ENCODE measurements at places on chromosomes 7 and 10.

DNA sequence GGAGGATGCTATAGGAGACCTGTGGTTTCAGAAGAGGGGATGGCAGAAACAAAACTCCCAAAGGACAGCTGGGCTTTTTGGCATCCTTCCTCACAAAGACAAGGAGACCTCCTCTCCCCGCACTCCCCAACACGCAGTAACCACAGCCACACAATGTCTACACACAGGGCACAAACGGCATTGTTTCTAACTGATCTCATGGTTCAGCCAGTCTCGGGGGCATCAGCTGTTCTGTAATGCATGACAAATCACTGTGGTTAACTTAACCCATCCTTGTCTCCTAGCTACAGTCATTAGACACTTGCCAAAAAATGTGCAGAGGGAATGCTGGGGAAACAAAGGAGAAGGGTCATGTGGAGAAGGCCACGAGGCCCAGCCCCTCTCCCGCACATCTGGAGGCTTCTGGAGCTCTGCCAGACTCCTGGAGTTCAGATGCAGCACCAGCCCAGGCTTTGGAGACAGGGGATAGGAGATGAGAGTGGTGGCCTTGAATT lies 7.6 kb upstream of the ADAMTS14 start:
- DNase-seq, result no peak

GRCh38 chr10:19098803-19099202 lies 50.2 kb downstream of the MALRD1 start:
- DNase-seq, result no peak

DNA sequence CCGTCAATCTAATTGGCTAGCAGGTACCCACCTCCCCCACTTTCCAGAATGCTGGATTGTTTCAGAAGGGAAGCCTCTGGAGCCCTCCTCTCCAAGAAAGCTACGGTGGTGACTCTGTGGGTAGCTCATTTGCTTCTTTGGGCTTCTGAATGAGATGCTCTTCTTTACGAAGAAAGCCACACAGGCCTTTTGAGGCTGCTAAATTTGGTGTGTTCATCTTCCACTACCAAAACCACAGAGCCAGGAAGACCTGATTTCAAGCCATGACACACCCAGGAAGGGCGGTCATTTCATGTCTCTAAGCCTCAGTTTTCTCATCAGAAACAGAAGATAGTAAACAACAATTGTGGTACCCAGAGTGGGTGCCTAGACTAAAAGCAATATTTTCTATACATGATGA lies 901.2 kb downstream of the KCNMA1 start:
- DNase-seq, result no peak

- no peak for DNase-seq
Measured at GRCh38 chr7:134211817-134212216, 84.7 kb downstream of the LRGUK start.

- DNase-seq, result no peak
Measured at GRCh38 chr7:14177876-14178275, 188.4 kb upstream of the ETV1 start.

Measured in stimulated activated CD8-positive, alpha-beta memory T cell treated with anti-CD3 and anti-CD28 coated beads, Interleukin-7, amount 100 ng/mL, for 1 hour (primary cell).